ENCODE measurements at places on chromosomes 1 and 21.

DNA sequence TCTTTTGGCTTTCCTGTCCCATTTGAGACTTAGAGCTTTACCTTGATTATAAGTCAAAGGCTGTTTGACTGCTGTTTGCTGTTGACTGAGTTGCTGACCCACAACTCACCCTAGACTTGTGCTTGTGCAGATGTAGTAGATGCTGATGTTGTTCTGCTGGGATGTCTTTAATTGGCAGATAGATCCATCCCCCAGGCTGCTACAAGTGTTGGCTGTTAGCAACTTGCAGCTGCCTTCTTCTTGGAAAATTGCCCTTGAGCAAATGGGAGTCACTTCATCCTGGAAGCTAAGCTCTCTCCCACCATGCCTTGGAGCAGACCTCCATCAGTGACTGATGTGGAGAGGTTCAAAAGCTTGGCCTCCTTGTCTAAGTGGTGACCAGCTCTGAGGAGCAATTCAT, 139.3 kb upstream of the KIAA0040 start:
- no peak for DNase-seq

GRCh38 chr1:206866062-206866461, 639 bp downstream of the IL20 start:
- no peak for DNase-seq

DNA sequence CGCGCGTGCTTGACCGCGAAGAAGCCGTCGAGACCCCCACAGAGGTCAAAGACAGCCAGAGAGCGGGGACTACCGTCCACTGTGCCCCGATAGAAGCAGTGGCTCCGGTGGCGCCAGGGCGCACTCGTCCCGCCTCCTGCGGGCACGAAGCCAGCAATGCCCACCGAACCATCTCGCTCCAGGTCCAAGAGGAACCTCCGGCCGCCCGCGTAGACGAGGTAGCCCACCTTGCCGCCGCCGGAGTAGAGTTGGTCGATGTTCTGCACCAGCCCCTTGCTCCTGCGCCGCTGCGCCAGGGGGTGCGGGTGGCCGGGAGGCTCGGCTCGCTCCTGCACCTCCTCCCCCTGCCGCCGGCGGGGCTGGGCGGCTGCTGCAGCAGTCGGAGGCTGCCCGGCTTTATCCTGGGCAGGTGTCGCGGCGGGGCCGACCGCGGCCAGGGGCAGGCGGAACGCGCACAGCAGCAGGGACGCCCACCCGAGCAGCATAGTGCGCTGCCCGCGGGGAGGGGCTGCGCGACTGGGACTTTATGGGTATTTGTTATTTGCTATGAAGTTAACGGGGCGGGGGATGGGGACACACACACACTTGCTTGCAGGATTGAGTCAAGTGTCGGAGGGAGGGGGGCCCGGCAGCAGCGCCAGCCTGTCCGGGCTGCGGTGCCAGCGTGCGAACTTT, 844 bp downstream of the ADAMTS5 start:
- no peak for DNase-seq

- DNase-seq, result peak; percentile 56
These were observed 31.5 kb downstream of the PRKAA2 start for GRCh38 chr1:56676571-56677035.

GRCh38 chr1:245797592-245798348, 643.0 kb downstream of the KIF26B start:
- no peak for DNase-seq

Data from foreskin melanocyte (primary cell).